AG08395 (cell line): ENCODE measurements at places on chromosomes 2 and 18.

DNA sequence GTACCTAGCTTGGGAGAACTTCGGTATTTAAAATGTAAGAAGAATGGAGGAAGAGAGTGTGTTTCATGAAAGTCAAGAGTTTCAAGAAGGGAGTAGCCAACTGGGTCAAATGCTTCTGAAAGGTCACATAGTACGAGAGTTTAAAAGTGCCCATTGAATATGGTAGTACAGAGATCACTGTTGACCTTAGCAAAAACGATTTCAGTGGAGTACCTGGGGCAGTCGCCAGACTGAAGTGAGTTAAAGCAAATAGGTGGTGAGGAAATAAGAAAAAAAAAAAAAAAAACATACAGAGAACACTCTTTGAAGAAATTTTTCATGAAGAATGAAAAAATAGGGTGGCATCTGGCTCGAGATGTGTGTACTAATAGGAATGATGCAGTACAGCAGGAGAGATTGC lies 11.5 kb downstream of the LIPT1 start:
- no peak for DNase-seq

GRCh38 chr2:96891591-96892333 lies 21.9 kb upstream of the SEMA4C start:
- no peak for DNase-seq

- DNase-seq: no peak
Observed at GRCh38 chr18:10041180-10041579, 127.4 kb downstream of the VAPA start.

DNA sequence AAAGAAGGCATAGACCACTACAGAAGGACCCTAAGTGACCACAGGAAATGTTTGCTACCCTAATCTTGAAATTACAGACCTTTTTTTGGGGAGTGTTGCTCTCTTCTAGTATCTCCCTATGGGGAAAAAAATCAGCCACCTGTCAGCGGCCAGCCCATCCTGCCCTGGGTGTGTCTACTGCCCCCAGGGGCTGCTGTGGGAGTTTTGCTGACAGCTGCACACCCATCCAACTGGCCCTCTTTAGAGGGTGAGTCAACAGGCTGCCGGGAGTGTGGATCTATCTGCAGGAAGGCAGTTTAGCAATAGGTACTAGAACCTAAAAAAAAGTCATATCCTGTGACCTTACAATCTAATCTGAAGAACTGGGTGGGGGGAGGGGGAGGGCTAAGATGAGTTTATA lies 796 bp upstream of the DYSF start:
- peak; percentile 36 for DNase-seq

DNA sequence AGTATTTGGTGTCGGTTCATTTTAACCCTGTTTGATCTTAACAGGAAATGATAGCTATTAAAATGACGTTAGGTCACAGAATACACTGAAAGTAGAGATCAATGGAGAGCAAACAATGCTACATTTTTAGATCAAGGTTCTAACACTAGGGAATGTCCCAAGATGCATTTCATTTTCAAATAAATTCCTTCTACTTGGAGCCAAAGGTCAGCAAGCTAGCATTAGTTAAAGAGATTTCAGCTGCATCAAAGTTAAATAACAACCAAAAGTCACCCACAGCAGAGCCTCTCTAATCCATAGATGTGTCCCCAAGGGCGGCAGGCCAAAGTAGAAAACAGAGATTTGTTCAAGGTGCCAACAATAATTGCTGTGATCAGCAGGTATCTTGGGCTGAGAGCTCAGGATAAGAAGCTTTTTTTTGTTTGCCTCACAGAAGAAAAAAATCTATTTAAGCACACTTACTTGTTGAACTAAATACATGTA lies 1233.6 kb upstream of the TMEFF2 start:
- DNase-seq: no peak

GRCh38 chr18:32271672-32272208 lies 81.9 kb downstream of the MEP1B start:
- peak; percentile 72 for DNase-seq

GRCh38 chr2:228059735-228060134 lies 121.8 kb downstream of the SPHKAP start:
- DNase-seq: no peak

DNA sequence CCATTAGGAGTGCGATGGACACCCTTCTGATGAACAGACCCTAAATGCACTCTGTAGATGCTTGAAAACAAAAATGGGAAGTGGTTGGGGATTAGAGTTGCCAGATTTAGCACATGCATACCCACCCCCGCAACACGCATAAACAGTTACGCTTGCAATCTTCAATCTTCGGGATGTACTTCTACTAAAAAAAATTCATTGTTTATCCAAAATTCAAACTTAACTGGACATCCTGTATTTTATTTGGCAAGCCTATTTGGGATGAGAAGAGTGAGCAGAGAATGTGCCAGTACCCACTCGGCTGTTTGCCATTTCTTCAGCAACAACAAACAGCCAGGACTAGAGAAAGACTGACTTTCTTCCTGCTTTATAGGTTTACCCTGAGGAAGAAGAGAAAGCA lies 18.4 kb downstream of the KIAA2012 start:
- DNase-seq: no peak

DNA sequence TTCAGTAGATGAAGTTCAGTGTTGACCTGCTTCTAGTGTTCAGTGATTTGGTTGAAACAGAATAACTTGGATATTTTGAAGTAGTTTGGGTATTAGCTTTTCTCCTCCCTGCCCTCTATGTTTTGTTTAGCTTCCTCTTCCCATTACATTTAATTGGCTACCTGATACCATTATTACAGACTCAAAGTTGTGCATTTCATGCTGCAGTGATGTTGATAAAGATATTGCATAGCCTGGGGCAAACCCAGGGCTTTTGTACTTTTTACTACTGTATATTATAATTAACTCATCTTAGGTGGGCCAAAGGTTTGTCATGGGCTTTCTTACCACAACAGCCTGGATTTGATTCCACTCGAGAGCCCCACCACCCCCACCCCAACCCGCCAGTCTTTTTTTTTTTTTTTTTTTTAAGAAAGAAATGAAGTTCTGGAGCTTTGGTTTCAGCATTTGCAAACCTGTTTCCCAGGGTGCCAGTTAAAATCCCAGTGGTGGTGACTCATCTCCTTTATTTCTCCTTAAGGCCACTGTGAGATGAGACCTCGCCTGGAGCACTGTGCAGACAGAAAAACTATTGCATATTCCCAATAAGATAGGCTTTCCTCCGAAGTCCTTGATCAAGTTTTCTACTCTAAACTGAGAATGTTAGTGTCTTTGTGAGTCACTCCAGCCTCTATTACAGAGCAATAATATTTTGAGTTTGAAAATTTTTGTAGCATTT lies 393.7 kb upstream of the FANCL start:
- DNase-seq: no peak

DNA sequence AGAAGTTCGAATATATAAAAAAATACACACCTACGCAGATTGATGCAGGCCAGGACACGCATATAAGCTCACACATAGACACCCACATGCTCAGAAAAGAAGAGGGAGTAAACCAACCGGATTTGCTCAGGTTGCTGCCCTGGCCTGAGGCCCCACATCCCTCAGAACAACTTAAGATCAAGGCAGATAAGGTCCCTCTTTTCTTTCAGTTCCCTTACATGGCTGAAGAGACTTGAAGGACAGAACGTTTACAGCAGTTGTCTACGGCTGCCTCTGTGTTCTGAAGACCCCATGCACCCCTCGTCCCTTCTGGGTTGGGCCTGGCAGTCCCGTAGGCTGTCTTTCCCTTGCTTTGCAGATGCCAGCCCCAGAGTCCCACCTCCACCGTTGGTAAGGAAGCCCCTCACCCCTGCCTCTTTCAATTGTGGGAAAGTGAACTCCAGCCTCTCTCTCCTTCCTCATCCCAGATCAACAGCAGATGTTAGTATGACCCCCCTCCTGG lies 4.3 kb upstream of the NAGK start:
- no peak for DNase-seq

GRCh38 chr2:23423062-23423872 lies 38.3 kb downstream of the KLHL29 start:
- DNase-seq: no peak

GRCh38 chr18:35624146-35624545 lies 42.6 kb downstream of the GALNT1 start:
- no peak for DNase-seq

DNA sequence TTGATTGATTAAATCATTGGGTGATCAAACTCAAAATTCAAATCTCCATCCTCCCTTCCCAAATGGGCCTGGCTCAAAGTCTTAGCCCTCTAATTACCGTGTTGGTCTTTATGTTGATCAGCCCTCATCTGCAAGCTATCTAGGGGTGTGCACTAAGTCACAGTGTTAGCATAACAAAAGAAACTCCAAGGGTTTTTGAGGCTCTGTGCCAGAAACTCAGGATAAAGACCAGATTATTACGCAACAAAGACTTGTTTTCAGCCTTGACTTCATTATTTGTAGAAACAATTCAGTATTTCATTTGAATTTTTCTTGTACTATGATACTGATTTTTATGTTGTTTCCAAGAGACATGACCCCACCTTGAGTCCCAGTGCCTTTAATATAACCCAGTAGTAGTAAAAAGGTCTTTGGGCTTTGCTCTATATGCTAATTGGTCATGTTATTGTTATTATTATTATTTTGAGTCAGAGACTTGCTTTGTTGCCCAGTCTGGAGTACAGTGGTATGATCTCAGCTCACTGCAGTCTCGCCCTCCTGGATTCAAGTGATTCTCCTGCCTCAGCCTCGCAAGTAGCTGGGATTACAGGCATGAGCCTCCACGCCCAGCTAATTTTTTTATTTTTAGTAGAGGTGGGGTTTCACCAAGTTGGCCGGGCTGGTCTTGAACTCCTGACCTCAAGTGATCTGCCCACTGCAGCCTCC lies 13.9 kb downstream of the PSMD14 start:
- no peak for DNase-seq

GRCh38 chr18:40414155-40414754 lies 1540.8 kb upstream of the PIK3C3 start:
- peak; percentile 5 for DNase-seq

GRCh38 chr2:172586245-172586891 lies 30.5 kb downstream of the PDK1 start:
- no peak for DNase-seq

DNA sequence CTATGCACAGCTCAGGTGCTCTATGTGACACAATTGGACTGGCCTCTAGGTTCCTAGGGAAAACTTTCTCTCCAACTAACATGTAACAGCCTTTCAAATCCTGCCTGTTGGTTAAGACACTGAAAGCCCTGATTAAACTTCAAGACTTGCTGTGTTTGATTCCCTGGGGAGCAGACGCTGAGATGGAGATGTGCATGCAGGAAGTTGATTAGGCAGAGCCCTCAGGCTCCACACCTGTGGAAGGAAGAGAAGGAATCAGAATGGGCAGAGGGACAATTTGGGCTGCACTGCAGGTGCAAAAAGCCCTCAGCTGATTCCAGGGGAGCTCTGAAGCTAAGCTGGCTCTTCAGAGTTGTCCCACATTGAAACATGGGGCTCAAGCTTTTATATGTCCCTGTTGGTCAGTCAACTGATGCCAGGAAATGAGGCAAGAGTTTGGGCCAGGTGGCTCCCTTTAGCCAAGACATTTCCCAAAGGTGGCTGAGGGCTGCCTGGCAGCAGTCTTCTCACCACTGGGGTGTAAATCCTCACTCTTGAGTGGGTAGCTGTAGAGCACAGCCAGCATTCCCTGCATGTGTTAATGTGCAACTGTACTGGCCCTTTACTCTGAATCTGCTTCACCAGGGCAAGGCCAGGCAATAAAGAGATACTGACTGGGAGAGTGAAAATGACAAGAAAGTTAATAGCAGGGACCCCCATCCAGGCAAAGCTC lies 199.5 kb upstream of the DDX18 start:
- no peak for DNase-seq

- DNase-seq: no peak
Observed at GRCh38 chr2:127669056-127669455, 6.3 kb downstream of the LIMS2 start.

- no peak for DNase-seq
Observed at GRCh38 chr2:103898561-103898960, 955.4 kb upstream of the POU3F3 start.

DNA sequence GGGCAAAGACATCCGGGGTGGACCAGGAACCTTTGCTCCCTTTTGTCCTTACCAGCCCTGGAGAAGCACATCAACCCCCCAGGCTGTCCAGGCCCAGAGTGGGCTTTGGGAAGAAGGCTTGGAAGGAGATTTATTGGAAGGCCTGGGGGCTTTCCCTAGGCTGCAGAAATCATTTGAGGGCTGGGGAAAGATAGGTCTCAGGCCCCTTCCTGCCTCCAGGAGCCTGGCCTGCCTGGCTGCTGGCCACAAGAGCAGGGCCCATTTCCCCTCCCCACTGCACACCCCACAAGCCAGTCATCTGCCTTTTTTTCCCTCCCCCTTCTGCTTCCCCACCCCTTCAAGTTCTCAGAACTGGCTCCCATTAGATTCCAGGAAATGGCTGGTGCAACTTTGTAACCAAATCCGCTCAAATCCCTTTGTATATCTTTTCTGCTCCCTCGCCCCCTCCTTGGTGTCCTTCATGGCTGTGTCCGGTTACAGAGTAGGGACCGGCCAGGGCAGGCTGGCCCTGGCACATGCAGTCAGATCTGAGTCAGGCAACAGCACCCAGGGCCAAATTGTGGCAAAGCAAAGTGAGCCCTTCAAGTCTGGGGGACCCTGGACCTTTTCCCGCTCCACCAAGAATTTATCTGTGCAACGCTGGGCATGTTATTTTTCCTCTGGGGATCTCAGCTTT lies 20.8 kb upstream of the TNP1 start:
- no peak for DNase-seq

GRCh38 chr18:3869848-3870247 lies 419.9 kb downstream of the TGIF1 start:
- DNase-seq: peak; percentile 46

DNA sequence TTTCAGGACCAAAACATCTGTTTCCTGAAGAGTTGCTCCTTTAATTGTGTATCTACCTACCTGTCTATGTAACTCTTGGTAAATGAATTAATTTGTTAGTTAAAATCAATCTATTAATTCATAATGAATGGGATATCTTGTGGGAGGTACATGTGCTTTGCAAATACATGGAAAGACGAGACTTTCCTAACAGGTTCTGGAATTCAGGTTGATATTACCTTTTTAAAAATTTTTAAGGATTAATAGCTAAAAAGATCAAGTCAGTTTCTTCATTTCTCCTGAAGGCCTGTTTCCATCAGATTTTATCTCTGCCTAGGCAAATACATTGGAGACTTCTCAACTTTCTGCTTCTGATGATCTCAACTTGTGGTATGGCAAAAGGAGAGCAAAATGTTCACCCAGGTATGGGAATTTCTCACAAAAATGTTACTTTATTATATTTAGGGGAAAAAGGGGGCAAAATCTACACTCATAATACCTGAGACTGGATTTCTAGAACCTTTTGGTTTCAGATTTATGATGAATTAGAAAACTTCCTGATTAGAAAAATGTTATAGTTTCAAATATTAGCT lies 7.4 kb downstream of the TFPI start:
- DNase-seq: no peak

DNA sequence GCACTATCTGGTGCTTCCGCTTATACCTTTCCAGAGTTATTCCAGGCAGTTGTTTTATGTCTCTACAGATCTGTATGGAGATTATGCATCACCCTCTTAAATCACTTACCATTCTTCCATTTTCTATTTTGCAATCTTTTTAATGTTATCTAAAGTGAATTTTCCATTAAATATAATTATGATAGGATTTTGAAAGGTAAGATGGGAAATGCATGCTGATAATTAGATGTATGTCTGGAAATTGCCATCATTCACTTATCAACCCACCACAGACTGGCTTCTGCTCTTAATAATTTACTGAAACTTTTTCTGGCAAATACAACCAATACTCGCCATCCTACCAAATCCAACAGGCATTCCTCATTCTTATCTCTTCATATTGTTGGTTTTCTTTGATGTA lies 227.4 kb upstream of the MC4R start:
- no peak for DNase-seq

GRCh38 chr18:77065221-77065981 lies 67.2 kb downstream of the MBP start:
- DNase-seq: peak; percentile 78
